ENCODE measurements at places on chromosomes 2 and 18. TPM values are rescaled to one million over a fixed set of nuclear protein-coding genes. Genes with fewer than 3 reads are reported as not detected.

Gene LYG2
- not detected for total RNA-seq

Gene FOXD4L1
- not detected for total RNA-seq

- DNase-seq, result peak; percentile 59
These were observed at the start of gene ALK for GRCh38 chr2:29921560-29921915. Gene ALK, minus strand, starts transcription at chr2:29921586. Its CDS starts 927 bp downstream, at chr2:29920659.

GRCh38 chr18:62505669-62506494 lies 16.9 kb upstream of the ZCCHC2 start:
- no peak for DNase-seq

- no peak for DNase-seq
These were observed 156.1 kb downstream of the MYT1L start for GRCh38 chr2:2174956-2175355.

GRCh38 chr2:178761759-178762371 lies 45.4 kb downstream of the TTN start:
- peak; percentile 49 for DNase-seq

GRCh38 chr2:70009762-70010575 lies 48.5 kb upstream of the ASPRV1 start:
- DNase-seq, result no peak

- no peak for DNase-seq
These were observed 105.0 kb upstream of the HAAO start for GRCh38 chr2:42897358-42897757.

DNA sequence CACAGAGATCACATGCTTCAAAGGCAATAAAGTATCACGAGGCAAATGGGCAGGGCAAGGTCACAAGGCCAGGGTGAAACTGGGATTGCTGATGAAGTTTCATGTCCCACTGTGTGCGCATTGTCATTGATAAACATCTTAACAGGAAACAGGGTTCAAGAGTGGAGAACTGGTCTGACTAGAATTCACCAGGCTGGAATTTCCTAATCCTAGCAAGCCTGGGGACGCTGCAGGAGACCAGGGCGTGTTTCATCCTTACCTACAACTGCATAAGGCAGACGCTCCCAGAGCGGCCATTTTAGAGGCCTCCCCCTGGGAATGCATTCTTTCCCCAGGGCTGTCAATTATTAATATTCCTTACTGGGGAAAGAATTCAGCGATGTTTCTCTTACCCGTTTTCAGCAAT lies 33.2 kb downstream of the PTPN4 start:
- DNase-seq, result no peak

GRCh38 chr2:152655880-152656279 lies 61.4 kb downstream of the PRPF40A start:
- no peak for DNase-seq

All from IMR-90 (cell line).